Activated CD8-positive, alpha-beta memory T cell treated with anti-CD3 and anti-CD28 coated beads, Interleukin-2, amount 10 ng/mL, durations not matched to agents 7 days and 5 days (primary cell): ENCODE measurements at places on chromosomes 12 and 14. TPM values are rescaled to one million over a fixed set of nuclear protein-coding genes. Genes with fewer than 3 reads are reported as not detected.

WNT5B gene
- 0.70 TPM for total RNA-seq

CRIP2 gene
- not detected for total RNA-seq

DHRS4 gene
- 15.5 TPM for total RNA-seq

PLA2G1B gene
- not detected for total RNA-seq

TBC1D30 gene
- total RNA-seq, result 0.26 TPM

KRT78 gene
- not detected for total RNA-seq

IAPP gene
- total RNA-seq, result not detected

ISCU gene
- total RNA-seq, result 64.2 TPM

DDX47 gene
- 68.0 TPM for total RNA-seq

- DNase-seq, result no peak
Observed at GRCh38 chr12:76711241-76711640, 52.7 kb upstream of the ZDHHC17 start.

DNA sequence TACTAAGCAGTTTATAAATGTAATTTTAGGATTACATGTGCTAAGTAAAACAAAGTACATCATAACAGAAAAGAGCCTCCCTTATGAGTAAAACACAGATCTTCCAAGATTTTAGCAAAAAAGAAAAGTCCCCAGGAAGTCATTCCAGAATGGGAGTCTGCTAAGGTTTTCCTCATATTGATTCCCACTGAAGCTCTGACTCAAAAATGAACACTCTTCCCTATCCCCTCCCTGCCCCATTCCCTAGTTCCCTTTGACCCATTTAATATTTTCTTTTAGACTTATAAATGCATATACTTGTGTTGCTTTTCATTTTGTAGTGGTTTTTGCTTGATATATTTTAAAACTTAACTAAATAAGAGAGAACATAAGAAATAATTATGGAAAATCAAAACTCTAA, 40.1 kb downstream of the PTGER2 start:
- DNase-seq, result no peak

GRCh38 chr12:22276313-22276712, 58.2 kb downstream of the ST8SIA1 start:
- DNase-seq, result no peak

DNA sequence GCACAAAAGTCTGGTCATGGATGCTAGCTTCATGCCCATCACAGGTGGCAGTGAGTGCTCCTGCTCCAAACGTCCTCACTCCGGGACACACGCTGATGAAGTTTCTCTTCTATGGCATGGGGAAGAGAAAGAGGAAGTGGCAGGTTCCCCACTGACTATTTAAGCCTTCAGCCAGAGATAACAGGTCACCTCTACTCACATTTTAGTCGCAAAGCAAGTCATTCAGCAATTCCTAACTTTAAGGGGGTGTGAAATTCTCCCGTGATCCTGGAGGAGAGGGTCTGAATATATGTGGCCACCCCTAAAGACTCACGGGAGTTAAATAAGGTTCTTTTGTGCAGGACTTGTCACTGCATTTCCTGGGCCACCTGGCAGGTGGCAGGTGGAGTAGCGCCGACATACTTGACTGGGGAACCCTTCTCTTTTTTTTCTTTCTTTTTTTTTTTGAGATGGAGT, 18.8 kb upstream of the RCOR1 start:
- no peak for DNase-seq

DNA sequence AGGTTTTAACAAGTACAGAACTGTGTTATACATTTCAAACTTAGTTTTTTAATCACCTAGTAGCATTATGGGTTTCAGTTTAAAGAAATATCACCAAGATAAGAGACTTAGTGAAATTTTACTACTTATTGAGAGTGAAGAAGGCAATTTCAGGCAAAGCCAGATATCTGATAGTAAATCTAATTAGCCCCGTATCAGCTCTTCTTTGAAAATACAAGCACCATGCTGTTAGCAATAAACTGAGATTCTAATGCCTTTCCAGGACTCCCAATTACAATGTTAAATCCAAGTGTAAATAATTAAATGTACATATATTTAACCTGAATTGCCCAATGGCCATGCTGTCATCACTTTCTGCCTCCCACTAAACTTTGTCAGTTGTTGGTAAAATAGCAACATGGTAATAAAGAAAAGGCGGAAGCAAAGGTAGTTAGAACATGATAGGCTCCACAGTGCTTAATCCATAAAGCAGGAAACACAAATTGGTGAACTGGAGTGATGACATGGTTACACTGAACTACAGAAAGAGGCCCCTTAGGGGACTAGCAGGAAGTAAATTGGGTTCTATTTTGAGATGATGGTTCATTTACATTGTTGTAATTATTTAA, 646.1 kb downstream of the C12orf50 start:
- no peak for DNase-seq

DNA sequence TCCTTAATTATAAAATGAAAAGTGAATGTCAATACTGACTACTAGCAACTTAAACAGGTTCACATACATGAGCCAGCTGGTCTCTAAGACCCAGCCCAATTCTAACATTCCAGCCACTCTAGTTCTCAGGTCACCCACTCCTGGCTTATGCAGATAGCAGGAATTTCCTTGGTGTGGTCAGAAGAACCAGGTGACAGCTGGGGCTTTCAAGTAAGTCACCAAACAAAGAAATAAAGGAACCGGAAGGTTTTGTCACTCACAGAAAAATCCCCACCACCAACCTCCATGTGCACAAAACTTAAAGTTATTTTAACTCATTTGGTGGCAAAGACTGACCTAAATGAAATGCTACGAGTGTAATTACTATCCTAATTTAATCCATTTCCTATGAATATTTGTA, 129.6 kb upstream of the CDKN3 start:
- no peak for DNase-seq

DNA sequence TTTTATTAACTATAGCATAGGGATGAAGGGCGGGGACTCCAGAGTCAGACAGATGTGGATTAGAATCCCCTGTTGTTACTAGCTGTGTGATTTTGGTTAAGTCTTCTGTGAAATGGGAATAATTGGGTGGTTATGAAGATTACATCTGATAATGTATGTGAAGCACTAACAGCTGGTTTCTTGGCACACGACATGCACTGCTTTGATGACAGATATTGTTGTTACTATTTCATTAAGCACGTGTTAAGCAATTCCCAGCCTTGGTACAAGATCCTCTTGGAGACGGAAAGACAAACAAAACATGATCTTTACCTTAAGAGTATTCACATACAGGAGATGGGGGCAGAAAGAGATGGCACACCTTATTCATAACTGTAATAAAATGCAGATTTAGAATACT, 7.9 kb downstream of the PPFIBP1 start:
- no peak for DNase-seq

GRCh38 chr12:113891739-113892520, 74.2 kb downstream of the RBM19 start:
- DNase-seq, result no peak

DNA sequence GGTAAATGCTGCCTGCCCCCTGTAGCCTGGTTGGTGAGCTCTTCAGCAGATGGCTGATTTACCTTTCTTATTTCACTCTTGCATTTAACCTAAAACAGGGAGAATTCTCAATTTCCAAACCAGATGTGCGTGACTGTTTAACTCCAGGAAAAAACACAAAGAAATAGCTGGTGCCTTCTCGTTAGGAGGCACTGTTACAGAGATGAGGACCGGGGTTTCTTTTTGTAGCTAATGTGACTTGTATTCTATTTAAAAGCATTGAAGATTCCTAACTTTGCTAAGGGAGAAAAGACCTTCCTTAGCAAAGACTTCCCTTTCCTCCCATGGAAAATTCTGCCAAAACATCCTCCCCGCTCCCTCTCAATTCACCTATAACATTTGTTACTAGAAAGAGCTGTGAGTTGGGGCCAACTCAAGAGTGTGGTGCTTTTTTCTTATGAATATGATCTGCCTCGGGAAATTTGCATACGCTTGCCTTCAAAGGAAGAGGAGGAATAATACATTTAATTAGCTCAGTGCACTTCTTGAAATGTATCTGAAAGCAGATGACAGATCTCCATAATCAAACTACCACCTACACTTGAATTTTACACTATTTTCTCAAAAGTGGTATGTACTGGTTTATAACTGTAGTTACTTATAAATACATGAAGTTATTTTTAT, 102.0 kb upstream of the ARID2 start:
- DNase-seq, result no peak

DNA sequence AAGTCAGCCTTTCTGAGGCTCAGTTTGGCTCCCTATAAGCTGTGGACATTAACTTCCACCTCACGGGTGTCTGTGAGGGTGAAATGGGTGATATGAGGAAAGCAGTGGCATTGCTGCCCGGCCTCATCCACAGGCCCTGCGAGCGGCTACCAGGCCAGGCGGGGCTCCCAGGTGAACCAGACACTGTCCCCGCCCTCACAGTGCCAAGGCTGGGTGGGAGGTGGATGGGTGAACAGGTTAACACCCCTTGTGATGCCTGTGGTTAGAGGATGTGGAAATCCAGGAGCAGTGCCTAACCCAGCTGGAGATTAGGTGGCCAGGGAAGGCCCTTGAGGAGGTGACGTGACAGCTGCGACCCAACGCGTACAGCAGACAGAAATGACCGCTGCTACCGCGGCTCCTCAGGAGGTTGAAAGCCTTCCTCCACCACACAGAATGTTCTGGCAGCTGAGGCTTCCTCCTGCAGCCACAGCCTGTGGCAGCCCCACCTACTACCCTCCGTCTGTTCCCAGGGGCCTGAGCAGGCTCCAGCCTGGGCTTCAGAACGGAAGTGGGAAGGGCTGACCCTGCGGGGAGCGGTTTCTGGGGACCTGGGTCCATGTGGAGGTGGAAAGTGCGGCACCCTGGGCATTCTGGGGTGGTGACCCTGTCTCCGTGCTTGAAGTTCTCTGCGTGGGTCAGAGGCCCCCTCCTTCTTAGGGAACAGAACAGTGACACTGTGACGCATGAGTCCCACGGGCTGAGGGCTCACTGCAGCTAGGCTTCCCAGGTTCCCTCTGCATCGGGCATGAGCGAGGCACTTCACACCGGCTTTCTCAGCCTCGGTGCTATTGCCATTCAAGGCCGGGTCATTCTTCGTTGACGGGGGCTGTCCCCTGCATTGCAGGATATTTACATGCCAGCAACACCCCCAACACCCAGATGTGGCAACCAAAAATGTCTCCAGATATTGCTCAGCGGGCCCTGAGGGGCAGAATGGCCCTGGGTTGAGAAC, 9.7 kb downstream of the MMAB start:
- DNase-seq, result no peak

GRCh38 chr14:33956640-33957039, 5.8 kb upstream of the EGLN3 start:
- DNase-seq, result no peak

- no peak for DNase-seq
Observed at GRCh38 chr14:94161981-94162380, 12.1 kb upstream of the PPP4R4 start.

- no peak for DNase-seq
Observed at GRCh38 chr12:3257411-3257810, 180.2 kb downstream of the TSPAN9 start.

- no peak for DNase-seq
Observed at GRCh38 chr12:53067074-53067992, 11.9 kb downstream of the SPRYD3 start.
